D341Med (cell line): ENCODE measurements at places on chromosomes 5 and 9.
A peak's percentile ranks its signal among the peaks of the same experiment; 100 is the strongest.

DNA sequence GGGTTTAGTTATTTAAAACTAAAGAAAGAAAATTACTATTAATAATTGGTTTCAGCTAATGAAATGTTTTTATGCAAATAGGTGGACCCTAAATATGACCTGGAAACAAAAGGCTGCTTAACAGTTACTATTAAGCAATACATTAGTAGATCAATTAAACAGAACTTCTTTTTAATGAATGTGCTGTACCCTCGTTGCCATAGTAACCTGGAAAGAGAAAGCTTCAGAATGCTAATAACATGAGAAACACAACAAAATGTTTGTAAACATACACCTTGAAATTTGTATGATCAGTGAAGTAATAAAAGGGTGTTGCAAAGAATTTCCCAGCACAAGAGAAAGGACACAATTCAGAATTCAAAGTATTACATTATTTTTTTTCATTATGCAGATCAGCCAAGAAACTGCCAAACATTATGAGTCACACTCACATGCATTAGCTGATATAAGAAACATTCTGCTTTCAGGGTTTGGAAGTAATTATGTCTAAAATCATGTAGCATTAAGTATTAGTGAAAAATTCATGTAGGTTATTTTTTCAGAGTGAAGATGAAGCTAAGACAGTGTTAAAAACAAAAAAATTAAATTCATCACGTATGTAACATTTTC is 348.3 kb downstream of the ISL1 start:
- DNase-seq, result no peak

- DNase-seq, result no peak
Measured at GRCh38 chr9:76603448-76603895, 144.5 kb downstream of the GCNT1 start.

DNA sequence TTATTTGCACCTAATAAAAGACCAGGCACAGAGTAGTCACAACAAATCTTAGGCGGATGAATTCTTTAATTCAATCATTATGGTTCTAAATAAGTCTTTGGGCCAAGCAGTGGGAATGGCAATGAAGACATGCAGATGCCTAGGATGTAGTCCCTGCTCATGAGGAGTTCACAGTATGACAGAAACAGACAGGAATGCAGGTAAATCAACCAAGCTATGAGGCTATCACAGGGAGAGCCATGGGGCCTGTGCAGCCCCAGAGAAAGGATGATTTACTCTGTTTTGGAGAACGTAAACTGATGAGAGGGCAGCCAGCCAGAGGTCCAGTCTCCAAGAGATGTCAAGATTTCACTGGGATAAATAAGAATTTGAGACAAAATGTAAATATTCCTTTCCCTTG is 129.4 kb downstream of the TRIM32 start:
- no peak for DNase-seq

DNA sequence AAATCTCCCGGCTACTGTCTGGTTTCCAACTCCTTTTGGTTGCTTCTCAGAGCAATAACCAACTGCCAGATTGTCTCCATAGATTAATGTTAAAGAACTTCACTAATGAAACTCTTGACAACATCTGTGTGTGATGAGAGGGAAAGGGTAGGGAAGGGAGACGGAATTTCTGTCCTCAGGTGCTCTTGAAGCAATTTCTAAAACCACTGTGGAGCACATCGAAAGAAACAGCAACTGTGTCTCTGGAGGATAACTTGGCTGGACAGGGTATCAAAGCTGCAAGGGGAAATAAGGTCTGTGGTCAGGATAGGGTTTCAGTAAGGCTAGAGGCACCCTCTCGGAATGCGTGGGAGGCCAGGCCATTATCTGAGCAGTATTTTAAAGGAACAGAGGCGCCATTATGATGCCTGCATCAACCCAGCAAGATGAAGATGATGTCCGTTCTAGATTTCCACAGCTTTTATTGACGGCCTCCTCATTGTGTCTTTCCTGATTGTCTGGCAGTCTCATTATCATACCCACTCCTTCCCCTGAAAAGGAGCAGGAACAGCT is 76.6 kb downstream of the RORB start:
- no peak for DNase-seq

DNA sequence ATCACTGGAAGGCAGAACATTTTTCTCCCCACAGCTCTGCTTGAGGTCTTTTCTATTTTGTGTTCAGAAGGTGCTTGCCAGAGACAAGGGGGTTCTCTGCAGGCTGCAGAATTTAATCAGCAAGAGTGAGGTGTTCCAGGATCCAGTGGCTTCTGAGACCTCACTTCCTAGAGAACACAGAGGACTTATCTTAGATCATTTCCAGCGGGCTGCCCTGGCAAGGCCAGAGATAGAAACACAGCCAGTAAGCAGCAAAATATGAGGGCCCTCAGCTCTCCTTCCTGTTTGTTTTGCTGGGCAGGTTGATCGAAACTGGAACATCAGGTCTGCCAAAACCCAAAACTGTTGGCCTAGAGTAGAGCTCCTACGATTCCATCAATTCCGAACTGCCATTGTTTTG is 187.3 kb downstream of the DIRAS2 start:
- no peak for DNase-seq

GRCh38 chr9:93263334-93264229 is 79.6 kb downstream of the WNK2 start:
- DNase-seq, result peak; percentile 31

GRCh38 chr9:126935630-126936029 is 21.0 kb downstream of the RALGPS1 start:
- DNase-seq, result no peak

DNA sequence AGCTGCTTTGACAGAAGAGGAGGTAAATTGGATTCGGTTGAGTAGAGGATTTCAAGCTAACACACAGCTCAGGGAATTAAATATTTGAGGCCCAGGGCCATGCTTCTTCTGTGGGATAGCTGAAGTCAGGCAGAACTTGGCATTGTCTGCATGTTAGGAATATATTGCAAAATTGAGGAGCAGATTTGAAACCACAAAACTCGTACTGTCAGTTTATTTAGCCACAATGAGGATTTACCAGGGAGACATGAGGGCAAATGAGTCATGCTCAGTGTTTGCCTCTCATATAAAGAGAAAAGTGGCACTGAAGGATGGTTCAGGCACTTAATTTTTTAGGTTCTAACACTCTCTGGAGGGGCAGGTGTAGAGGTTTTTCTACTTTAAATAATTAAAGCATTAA is 83.0 kb upstream of the PRLR start:
- DNase-seq, result no peak

DNA sequence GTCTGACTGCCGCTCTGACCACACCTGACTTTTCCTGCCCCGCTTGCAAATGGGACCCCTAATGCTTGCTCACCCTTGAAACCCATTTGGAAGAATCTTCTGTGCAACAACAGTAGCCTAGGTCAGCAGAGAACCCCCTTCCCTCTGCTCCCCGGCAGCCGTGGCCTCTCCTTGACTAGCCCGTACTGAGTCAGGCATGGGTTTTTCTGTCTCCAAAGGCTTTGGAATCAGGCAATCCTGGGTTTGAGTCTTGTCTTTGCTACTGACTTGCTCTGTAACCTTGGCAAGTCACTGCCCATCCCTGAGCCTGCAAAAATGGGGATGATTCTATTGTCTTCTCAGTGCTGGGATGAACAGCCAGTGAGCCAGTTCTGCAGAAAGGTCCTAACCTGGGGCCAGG is 135.4 kb downstream of the RGS3 start:
- no peak for DNase-seq

- DNase-seq, result no peak
Measured at GRCh38 chr9:119792242-119792641, 423.0 kb upstream of the BRINP1 start.

- DNase-seq, result peak; percentile 82
Measured at GRCh38 chr9:135864447-135865049, 42.8 kb downstream of the CAMSAP1 start.

GRCh38 chr5:113140837-113141671 is 164.5 kb downstream of the DCP2 start:
- DNase-seq, result no peak

GRCh38 chr5:74521401-74521800 is 119.1 kb downstream of the ENC1 start:
- no peak for DNase-seq

GRCh38 chr9:91198405-91198804 is 163.3 kb downstream of the AUH start:
- no peak for DNase-seq

- peak; percentile 7 for DNase-seq
Measured at GRCh38 chr5:134458234-134459009, 46.7 kb upstream of the CDKN2AIPNL start.

DNA sequence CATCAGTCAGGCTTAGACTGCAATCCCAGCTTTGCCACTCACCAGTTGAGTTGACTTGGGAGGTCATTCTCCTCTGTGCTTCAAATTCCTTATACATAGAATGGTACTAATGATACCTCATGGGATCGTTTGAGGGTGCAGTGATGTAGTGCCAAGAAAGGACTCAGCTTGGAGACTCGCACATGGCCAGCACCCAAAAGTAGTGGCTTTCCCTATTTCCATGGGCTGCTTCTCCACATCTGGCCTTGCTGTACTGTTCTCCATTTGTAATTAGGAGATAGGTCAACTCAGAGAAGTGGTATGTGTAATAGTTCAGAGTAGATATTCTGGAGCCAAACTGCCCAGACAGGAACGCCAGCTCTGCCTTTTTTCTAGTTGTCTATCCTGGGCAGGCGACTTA is 5.5 kb downstream of the CCL19 start:
- no peak for DNase-seq

DNA sequence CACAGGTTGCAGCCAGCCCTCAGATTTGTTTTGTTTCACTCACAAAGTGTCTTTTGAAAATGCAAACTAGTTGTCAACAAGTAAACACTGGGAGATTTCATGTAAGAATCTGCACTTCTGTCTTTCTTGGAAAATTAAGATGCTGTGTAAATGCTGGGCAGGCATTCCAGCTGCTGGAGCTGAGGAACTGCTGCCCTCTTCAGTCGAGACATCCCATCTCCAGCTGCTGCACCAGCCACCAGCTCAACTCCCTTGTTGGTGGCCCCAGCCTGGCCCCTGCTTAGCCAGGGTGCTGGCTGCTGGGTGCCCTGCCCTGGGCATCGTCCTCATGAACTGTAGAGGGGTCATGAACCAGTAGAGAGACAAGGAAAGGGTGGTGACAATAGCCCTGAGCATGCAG is 33.1 kb upstream of the AFAP1L1 start:
- peak; percentile 34 for DNase-seq

DNA sequence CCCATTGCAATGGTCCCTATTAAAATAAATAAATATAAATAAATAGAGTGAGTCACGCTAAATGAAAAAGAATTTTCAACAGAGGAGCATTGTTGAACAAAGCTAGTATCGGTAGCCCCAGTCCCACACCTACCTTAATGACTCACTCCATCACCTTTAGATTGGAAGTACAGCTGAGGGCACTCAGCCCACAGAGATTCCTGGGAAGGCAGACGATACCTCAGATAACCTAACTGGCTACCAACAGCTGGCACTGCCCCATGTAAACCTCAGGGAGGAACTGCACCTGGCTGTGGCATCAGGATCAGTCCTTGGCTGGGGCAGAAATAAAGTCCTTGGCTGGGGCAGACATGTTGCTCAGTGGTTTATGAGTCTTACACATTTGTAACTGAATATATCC is 49.3 kb downstream of the SPRY4 start:
- no peak for DNase-seq

- peak; percentile 26 for DNase-seq
Measured at GRCh38 chr5:55691265-55692105, 20.6 kb downstream of the SLC38A9 start.

GRCh38 chr9:68981789-68982188 is 32.1 kb downstream of the PRKACG start:
- no peak for DNase-seq

GRCh38 chr9:88661759-88662158 is 126.8 kb downstream of the NXNL2 start:
- DNase-seq, result no peak

DNA sequence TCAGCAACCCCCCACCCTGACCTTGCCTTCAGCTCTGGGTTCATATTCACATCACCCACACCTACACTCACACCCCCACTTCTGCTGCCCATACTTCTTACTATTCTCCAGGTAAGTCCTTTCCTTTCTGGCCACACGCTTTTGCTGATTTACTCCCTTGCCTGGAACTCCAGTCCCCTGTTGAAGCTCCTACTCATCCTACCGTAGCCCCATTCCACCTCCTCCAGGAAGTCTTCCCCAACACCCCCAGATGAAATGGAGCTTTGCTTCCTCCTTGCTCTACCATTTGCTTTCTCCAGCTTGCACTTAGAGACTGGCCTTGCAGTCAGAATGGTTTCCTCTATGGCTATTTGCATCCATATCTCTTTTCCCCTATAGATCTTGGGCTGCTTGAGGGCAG is 182.3 kb downstream of the MELK start:
- no peak for DNase-seq

DNA sequence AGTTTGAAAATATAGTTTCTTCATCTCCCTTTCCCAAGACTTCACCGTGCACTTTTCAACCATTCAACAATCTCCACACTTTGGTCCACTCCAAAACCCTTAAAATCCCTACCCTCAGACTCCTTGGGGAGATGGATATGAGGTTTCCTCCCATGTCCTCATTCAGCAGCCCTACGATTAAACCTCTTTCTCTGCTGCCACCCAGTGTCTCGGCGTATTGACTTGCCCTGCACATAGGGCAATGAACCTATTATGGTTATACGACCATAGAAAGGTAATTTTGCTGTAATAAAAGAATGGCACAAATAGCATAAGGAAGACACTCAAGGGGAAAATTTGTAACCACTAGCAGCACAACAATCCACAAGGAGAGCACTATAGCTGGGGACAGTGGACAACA is 803.5 kb downstream of the TLE1 start:
- DNase-seq, result peak; percentile 35

DNA sequence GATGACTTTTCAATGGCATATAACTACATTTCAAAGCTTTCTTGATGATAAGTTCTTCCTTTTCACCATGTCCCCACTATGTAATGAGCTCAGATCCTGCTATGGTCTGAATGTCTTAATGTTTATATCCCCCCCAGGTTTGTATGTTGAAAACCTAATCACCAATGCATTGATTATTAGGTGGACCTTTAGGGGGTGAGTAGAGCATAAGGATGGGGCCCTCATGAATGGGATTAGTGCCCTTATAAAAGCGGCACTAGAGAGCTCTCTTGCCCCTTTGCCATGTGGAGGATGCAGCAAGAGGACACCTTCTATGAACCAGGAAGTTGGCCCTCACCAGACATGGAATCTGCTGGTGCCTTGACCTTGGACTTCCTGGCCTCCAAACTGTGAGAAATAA is 316.8 kb downstream of the ARHGEF28 start:
- DNase-seq, result no peak

GRCh38 chr5:153674356-153674755 is 183.9 kb downstream of the GRIA1 start:
- no peak for DNase-seq
